Stimulated activated CD8-positive, alpha-beta memory T cell treated with anti-CD3 and anti-CD28 coated beads, Interleukin-4, amount 100 ng/mL, for 24 hours (primary cell): ENCODE measurements at places on chromosomes 7 and 10.

DNA sequence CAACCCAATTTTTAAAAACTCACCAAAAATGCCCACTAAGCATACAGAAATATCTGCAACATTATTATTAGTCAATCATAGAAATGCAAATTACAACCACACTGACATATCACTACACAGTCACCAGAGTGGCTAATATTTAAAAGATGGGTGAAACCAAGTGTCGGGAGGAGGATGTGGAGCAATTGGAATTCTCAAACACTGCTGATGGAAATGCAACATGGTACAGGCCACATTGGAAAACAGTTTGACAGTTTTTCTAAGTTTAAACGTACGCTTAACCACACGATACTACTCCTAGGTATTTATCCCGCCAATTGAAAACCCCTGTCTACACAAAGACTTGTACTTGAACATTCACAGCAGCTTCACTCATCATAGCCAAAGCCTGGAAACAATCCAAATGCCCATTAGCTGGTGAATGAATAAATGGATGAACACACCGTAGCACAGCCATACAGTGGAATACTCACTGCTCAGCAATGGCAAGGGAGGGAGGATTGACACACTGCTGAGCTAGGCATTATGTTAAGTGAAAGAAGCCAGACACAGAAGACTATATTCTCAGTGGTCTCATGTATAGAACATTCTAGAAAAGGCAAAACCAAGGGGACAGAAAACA lies 16.3 kb downstream of the GCK start:
- no peak for DNase-seq

- DNase-seq = no peak
Measured at GRCh38 chr10:95354110-95354509, 63.3 kb upstream of the PDLIM1 start.

- DNase-seq = no peak
Measured at GRCh38 chr7:32522746-32523530, 27.6 kb downstream of the AVL9 start.

- DNase-seq = no peak
Measured at GRCh38 chr10:8174762-8175161, 120.3 kb downstream of the GATA3 start.

DNA sequence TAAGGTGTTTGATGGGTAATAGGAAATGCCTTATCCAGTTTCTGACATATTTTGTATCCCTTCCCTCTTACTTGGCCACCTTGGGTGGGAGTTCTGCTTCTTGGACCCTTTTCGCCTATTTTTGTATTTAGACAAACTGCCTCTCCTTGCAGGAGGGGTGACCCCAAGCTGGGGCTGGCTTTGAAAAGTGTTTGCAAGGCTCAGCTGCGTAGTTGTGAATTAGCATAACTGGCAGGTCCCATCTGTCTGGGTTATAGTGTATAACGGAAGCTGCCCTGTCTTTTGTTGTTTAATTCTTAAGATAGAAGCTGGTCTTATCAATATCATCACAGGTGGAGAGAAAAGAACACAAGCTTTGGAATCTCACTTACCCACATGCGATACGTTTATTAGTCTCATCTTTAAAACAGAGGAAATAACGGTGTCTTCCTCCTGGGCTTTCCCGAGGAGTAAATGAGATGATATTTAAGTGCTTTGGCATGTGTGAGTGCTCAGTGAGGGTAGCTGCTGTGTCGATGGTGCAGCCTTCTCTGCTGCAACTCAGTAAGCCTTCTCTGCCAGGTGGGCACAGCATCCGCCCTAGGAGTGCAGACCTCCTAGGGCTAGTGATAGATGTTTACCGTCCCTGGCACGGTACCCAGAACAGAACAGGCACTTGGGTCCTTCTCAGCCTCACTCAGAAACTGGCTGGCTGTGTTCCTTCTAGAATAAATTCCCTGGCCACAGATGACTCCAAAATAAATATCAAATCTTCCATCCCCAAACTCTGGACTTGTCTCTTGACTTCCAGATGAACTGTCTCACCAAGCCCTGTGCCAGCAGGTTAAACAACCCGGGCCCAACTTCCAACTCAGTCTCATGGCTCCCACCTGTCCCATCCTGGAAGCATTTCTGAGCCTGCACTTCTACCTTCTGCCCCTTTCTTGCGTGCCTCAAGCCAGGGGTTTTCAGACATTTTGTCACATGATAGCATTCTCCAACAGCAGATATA lies 227.3 kb downstream of the GFRA1 start:
- DNase-seq = no peak

DNA sequence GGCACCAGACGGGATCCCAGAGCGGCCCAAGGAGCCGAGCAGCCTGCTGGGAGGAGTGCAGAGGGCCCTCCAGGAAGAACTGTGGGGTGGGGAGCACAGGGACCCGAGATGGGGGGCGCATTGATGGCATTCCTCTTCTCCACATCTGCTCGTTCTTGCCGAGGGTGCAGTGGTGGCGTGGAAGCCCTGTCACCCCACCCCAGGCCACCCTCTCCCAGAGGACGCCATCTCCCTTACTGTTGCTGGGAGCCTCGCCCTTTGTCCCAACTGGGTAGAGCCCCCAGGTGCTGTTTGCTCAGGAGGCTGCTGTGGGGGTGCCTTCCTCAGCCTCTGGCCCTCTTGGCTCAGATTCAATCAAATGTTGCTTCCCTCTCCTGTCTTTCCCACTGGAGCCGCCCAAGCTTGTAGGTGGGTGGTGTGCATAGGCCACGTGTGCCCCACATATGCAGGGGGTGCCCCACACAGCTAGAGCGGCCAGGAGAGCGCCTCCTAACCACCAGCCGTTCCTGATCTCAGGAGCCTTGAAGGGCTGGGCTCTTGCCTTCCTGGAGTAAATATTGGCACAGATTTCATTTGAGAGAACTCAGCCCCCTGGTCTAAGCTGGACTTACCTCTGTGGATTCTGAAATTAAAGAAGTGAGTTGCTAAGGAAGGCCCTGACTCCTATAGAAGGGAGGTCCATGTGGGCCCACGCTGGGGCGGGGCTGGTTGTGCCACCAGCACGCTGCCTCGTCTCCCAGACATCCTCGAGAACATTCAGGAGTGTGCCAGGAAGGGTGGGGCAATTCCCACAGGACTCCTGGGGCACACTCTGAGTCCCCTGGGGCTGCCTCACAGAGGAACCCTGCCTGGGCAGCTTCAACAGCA lies 39.2 kb downstream of the ZNF467 start:
- DNase-seq = no peak

DNA sequence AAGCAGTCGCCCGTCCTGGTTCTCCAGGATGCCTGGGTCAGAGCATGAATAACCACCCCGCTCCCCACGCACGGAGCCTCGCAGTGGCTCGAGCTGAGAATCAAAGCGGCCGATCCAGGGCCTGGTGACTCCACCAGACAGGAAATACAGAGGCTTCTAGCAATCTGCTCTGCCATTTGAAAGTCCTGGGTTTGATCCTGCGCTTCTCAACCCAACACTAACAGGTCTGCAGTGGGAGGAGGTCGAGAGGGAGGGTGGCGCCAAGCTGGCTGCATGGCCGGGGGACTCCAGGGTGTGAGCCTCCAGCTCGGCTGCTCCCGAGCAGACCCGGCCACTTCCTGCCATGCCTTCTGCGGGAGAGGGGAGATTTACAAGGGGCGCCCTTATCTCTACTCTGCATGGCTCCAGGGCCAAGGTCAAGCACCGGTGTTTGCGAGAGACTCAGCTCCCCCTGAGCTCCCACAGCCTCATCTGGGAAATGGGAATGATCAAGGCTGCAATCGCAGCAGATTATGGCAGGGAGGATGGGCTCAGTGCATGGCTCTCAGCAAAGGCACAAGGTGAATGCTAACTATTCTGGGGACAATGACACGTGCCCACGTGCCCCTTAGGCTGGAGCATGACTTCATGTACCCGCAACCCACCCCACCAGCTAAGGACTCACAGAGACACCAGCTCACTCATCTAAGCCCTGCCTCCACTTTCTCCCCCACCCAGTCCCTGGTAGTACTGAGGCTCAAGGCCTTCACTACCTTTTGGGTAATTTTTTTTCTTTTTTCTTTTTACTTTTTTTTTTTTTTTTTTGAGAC lies 73.9 kb upstream of the TNRC18 start:
- no peak for DNase-seq

GRCh38 chr7:22651534-22652243 lies 75.3 kb upstream of the IL6 start:
- DNase-seq = no peak

GRCh38 chr7:116929021-116929420 lies 24.3 kb upstream of the ST7 start:
- DNase-seq = no peak

GRCh38 chr7:81574723-81575326 lies 195.0 kb downstream of the HGF start:
- DNase-seq = no peak

- DNase-seq = no peak
Measured at GRCh38 chr10:122176232-122177213, 94.6 kb upstream of the BTBD16 start.

GRCh38 chr10:64306729-64307327 lies 785.6 kb downstream of the REEP3 start:
- no peak for DNase-seq

DNA sequence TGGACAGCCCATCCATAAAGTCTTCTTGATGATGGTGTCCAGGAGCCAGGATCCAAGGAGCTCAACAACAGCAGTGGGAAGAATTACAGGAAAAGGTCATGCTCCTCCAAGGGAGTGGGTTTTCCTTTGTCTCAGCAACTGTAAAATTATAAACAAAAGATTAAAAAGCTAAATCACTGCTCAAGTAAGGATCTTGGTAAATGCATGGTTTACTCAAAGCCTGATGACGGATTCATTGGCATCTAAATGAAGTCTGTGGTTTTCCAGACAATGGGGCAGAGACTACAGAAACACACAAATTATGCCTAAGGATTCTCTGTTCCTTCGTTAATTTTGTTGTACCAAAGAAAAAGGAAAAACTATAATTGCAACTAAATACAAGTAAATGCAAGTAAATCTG lies 36.4 kb upstream of the DLX6 start:
- no peak for DNase-seq

- no peak for DNase-seq
Measured at GRCh38 chr10:29723726-29724125, 89.0 kb upstream of the SVIL start.

DNA sequence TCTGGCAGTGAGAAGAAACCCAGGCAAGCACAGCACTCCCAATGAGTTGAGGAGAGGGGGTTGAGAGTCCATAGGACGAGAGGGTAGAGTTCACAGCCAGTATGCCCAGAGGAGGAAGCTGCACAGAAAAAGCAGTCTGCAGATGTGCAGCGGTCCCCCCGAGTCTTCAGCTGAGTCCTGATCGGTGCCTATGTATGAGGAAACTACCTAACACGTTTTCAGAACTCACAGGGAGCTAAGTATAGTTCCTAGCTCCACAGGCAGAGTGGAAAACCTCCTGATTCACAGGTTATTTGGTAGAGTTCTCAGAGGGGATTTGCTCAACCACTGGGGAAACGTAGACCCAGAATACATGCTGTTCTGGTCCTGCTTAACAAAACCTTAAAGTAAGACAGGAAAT lies 271.3 kb upstream of the CNTNAP2 start:
- DNase-seq = no peak

GRCh38 chr7:1975179-1975578 lies 257.6 kb downstream of the MAD1L1 start:
- no peak for DNase-seq

GRCh38 chr10:24384954-24385353 lies 176.0 kb downstream of the KIAA1217 start:
- no peak for DNase-seq

GRCh38 chr7:88200789-88201188 lies 19.0 kb downstream of the SRI start:
- no peak for DNase-seq

GRCh38 chr7:122983261-122983660 lies 12.2 kb downstream of the TAS2R16 start:
- no peak for DNase-seq

- no peak for DNase-seq
Measured at GRCh38 chr10:86104156-86104555, 262.4 kb downstream of the GRID1 start.
